ENCODE measurements at places on chromosomes 13 and 19.

- DNase-seq: no peak
Observed at GRCh38 chr13:74048756-74049155, 85.4 kb downstream of the KLF12 start.

- DNase-seq: peak; percentile 22
Observed at GRCh38 chr13:50393628-50394027, 378.4 kb downstream of the KCNRG start.

GRCh38 chr19:43789029-43789428 lies 8.3 kb upstream of the KCNN4 start:
- no peak for DNase-seq

GRCh38 chr13:108993346-108993745 lies 363.9 kb downstream of the MYO16 start:
- peak; percentile 37 for DNase-seq

DNA sequence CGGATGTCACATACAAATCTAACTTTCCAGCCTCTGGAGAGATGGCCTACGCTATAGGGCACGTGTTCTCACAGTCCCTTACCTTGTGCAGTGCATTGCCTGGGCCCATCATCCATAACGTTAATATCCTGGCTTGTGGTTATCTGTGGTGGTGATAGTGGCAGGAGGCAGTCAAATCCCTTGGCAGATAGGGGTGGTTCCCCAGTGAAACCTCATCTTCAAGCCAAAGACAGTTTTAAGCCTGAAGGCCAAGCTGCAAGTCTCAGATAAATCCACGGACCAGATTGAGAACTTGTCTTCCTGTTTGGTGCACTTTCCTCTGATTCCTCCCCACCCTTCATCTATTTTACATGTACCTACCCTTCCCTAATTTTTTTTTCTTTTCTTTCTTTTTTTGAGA lies 4.3 kb upstream of the FBXO17 start:
- no peak for DNase-seq

DNA sequence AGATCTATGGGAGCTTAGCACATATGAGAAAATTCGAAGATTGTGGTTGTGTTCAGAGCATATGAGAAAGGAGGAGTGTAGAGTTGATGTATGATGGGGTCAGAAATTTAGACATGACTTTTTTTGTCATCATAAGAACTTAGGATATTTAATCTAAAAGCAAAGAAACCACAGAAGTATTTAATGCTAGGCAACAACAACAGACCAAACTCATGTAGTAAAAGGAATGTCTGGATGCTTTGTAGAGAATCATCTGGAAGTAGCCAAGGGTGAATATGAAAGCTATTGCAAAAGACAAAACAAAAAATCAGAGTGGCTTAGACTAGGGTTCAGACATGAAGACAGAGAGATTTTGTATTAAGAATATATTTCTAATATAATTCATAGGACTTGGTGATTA lies 190.3 kb downstream of the SLITRK1 start:
- no peak for DNase-seq

DNA sequence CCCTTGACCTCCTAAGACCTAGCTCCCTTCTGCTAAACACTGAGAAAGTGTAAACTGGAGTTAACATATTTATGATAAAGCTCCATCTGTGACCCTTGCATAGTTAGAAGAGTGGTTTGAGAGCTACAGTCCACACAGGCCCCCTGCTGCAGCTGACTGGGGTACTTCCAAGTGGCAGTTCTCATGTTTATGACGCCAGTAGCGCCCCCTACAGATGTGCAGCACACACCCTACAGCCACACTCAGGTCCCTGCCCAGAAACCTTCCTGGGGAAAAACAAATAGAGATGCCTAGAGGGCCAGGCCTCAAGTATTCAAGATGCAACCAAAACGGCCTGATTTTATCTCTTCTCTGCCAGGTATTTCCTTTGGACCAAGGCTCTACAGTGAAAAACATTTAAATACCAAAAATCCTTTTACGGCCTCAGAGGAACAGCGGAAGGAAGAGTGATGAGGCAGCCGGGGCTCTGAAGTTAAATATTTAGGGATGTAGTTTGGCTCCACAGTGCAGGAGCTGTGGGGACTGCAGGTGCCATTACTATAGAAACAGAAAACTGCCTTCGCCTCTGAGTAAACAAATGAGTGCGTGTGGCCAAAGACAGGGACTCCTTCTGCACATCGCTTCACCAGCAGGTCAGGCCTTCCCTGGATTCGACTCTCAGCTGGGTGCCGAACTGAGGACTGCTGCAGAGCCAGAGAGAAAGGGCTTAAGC lies 553.1 kb downstream of the EFNB2 start:
- DNase-seq: no peak

DNA sequence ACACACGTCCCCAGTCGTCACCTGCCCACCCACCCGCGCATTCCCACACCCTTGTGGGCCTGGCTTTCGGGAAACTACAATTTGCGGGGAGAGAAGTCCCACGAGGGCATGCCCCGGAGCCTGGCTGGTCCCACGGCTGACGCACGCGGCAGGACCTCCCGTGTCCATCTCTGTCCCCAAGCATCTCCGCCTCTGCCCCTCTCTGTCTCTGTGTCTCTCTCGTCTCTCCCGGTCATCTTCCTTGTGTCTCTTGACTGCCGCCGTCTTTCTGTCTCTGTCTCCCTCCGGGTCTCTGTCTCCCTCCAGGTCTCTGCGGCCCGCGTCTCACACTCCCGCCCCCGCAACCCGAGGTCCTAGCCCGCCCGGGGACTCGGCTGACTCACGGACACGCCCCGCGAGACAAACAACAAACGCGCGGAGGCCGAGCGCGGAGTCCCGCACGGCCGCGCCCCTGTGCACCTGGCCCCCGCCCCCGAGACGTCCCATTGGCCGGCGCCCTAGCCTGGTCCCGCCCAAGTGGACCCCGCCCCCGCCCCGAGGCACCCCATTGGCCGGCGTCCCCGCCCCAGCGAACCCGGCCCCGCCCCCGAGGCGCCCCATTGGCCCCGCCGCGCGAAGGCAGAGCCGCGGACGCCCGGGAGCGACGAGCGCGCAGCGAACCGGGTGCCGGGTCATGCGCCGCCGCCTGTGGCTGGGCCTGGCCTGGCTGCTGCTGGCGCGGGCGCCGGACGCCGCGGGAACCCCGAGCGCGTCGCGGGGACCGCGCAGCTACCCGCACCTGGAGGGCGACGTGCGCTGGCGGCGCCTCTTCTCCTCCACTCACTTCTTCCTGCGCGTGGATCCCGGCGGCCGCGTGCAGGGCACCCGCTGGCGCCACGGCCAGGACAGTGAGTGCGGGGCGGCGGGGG lies at the start of gene FGF22:
Gene FGF22, plus strand, starts transcription at position 627 of the 908 bp plus-strand sequence. Its CDS starts 47 bp downstream, at position 674.
- DNase-seq: peak; percentile 86

DNA sequence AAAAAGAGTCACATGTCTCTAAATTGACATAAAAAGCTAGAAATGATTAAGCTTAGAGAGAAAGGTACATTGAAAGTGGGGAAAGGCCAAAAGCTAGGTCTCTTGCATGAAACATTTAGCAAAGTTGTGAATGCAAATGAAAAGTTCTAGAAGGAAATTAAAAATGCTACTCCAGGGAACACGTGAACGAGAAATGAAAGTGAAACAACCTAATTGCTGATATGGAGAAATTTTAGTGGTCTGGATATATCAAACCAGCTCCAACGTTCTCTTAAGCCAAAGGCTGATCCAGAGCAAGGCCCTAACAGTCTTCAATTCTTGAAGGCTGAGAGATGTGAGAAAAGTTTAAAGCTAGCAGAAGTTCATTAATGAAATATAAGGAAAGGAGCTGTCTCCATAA lies 419.8 kb downstream of the SLITRK6 start:
- DNase-seq: no peak

DNA sequence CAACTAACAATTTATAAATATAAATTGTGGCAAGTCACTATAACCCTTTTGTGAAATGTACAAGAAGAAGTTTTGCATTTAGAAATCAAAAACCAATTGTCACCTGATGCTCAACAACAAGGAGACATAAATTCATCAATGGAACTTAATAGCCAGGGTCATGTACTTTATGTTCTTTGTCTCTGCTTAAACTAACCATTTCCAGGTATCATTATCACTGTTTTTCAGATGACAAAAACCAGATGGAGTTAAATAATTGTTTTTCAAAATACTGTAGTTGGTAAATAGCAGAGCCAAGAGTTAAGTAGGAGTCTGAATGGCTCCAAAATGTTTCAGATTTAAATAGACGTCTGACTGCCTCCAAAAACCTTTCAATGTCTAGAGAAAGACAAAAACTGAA lies 72.3 kb upstream of the MAB21L1 start:
- DNase-seq: no peak

GRCh38 chr19:16381756-16382401 lies 57.3 kb downstream of the KLF2 start:
- DNase-seq: peak; percentile 41

DNA sequence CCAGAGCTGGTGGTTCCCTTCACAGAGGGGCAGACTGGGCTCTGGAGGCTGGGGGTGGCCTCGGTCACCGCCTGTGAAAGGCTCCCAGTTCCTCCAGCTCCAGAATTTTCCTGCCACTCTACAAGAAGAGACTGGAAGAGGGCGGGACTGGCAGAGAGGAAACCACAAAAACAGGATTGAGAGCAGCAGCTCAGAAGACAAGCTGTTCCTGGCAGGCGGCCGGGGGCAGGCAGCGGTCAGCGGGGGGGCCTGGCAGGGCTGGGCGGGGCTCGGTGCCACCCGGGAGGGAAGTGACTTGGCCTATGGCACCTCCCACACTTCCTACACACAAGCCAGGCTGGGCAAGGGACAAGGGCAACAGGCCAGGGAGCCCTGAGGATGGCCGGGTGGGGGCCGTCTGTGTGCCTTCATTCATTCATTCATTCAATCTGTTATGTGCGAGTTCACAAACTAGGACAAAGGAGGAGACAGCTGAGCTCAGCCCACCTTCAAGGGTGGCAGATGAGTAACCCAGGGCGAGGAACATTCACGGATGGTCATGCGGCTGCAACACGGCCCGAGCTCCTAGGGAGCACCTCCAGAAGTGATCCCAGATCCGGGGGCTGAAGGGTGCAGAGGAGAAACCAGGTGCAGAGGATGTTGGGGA lies 16.9 kb upstream of the BTBD2 start:
- DNase-seq: peak; percentile 97

DNA sequence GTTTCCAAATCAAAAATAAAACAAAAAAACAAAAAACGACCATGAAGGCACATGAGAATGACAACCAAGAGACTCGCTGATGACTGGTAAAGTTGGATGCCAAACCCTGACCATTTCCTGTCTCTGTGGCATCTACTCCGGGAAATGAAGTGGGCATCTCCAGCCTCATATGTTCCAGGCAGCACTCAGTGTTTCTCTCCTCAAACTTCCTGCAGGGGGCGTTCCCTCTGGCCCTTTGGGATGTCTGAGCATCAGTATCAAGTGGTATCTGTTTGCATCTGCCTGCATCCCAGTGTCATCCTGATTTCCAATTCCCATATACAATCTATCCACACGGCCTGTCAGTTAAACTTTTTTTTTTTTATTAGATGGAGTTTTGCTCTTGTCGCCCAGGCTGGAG lies 9.8 kb upstream of the SIGLEC12 start:
- no peak for DNase-seq

- DNase-seq: no peak
Observed at GRCh38 chr13:40232311-40233040, 434.0 kb downstream of the FOXO1 start.

DNA sequence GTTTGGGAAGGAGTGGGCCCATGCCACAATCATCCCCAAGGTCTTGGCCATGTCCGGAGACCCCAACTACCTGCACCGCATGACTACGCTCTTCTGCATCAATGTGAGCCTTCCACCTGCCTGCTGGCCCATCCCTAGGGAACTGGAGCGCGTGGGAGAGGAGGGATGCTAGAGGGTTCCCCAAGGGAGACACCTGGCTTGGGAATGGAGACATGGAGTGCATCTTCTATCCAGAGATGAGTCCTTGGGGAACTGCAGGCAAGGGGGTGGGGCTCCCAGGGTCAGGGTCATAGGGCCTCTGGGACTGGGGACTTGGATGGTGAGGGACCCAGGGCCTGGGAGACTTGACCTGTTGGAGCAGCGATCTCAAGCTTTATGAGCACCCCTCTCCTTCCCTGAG lies 31.2 kb downstream of the PPP2R1A start:
- no peak for DNase-seq

- DNase-seq: no peak
Observed at GRCh38 chr19:20388706-20389225, 176.8 kb downstream of the ZNF737 start.

- no peak for DNase-seq
Observed at GRCh38 chr13:113267642-113268405, 29.2 kb upstream of the LAMP1 start.

GRCh38 chr13:39149896-39150295 lies 111.6 kb downstream of the NHLRC3 start:
- DNase-seq: no peak

GRCh38 chr13:33536601-33537000 lies 251.0 kb upstream of the STARD13 start:
- DNase-seq: no peak

- DNase-seq: peak; percentile 50
Observed at GRCh38 chr19:5578097-5578846, 10.5 kb upstream of the TINCR start.

All from foreskin fibroblast (primary cell).